Uterine smooth muscle cell (primary cell): ENCODE measurements at places on chromosomes 6 and 20. TPM values are rescaled to one million over a fixed set of nuclear protein-coding genes. Genes with fewer than 3 reads are reported as not detected.

BCAS1 gene
- under 0.01 and 0.11 TPM in 2 replicates for total RNA-seq

SOX18 gene
- total RNA-seq: 0.12 TPM in 1 of 2 replicates, not detected in the other

AGPAT4 gene
- 10.9 and 15.9 TPM in 2 replicates for total RNA-seq

MUCL3 gene
- not detected in 2 replicates for total RNA-seq
